Globus pallidus (tissue), 1 donor: ENCODE measurements at places on chromosomes 2 and 18.

GRCh38 chr2:86239326-86239725 lies 40.1 kb downstream of the MRPL35 start:
- no peak for DNase-seq

DNA sequence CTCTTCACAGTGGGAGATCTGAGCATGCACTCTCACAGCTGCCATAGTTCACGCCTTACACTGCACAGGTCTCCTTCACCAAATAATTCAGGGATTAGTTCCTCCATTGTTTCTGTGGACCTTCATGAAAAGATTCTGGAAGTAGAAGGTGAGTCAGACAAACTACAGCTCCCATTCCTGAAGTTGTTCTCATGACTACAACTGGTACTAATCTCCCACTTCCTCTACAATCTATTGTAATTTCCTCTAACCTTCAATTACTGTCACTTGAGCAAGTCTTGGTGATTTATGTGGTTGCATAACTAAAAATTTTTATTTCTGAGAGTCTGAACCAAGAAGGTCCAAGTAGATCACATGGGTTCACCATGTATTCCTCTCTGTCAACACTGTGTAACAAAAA lies 128.7 kb downstream of the XIRP2 start:
- no peak for DNase-seq

GRCh38 chr2:235300368-235301201 lies 193.3 kb upstream of the AGAP1 start:
- no peak for DNase-seq

DNA sequence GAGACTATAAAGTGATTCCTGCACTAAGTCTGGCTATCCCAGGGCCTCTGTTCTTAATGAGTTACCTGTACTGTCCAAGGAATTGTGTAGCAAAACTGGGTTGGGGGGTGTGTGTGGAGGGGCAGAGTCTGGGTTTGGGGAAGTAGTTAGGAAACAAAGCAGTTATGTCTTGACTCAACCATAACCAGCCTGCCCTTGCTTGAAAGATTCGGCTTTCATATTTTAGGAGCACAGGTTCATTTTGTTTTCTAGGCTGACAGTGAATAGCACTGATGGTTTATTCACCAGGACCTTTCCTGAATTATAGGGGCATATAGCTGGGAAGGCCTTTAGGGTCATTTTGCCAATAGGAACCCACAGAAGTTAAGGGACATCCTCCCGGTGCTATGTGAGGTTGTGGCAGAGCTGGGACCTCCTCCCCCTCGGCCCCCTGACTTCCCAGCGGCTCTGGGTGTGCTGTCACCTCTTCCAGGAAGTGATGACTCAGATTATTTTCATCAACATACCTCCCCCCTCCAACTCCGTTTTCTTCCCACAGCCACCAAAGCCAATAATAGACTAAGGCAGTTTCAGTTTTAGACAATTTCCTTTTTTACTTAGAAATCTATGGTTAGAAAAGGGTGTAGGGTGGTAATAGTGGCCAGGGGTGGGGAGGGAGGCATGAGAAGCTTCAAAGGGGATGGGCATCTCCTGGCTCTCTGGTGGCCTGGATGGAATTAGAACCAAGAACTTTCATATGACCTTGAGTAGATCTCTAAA lies 44.8 kb downstream of the SETBP1 start:
- peak; percentile 41 for DNase-seq

GRCh38 chr2:60298006-60298696 lies 255.3 kb downstream of the BCL11A start:
- no peak for DNase-seq

- DNase-seq, result no peak
These were observed 7.9 kb downstream of the TMEM18 start for GRCh38 chr2:669323-669722.
